ENCODE measurements at places on chromosomes 5 and 9. TPM values are rescaled to one million over a fixed set of nuclear protein-coding genes. Genes with fewer than 3 reads are reported as not detected.

GRK6 gene
- 57.8 TPM for total RNA-seq

ARHGEF37 gene
- 1.8 TPM for total RNA-seq

- no peaks in the 10 kb centered on the region for H3K27me3 ChIP-seq
- H3K36me3 ChIP-seq: no peaks in the 10 kb centered on the region
- no peak overlapping the region for H3K4me3 ChIP-seq
- DNase-seq: no peak
- no peak overlapping the region for H3K27ac ChIP-seq
- H3K4me1 ChIP-seq: no peaks in the 10 kb centered on the region
Measured at GRCh38 chr5:147203213-147203612, 31.6 kb upstream of the STK32A start.

ANKRD34B gene
- 6.3 TPM for total RNA-seq

GRCh38 chr5:135827965-135828781, 6.3 kb upstream of the SLC25A48 start:
- H3K36me3 ChIP-seq: no peaks in the 10 kb centered on the region
- no peak overlapping the region for H3K27ac ChIP-seq
- peaks cover 5% of the 10 kb centered on the region for H3K27me3 ChIP-seq
- H3K4me1 ChIP-seq: no peaks in the 10 kb centered on the region
- DNase-seq: no peak
- H3K4me3 ChIP-seq: no peak overlapping the region

TMC1 gene
- 0.95 TPM for total RNA-seq

DNA sequence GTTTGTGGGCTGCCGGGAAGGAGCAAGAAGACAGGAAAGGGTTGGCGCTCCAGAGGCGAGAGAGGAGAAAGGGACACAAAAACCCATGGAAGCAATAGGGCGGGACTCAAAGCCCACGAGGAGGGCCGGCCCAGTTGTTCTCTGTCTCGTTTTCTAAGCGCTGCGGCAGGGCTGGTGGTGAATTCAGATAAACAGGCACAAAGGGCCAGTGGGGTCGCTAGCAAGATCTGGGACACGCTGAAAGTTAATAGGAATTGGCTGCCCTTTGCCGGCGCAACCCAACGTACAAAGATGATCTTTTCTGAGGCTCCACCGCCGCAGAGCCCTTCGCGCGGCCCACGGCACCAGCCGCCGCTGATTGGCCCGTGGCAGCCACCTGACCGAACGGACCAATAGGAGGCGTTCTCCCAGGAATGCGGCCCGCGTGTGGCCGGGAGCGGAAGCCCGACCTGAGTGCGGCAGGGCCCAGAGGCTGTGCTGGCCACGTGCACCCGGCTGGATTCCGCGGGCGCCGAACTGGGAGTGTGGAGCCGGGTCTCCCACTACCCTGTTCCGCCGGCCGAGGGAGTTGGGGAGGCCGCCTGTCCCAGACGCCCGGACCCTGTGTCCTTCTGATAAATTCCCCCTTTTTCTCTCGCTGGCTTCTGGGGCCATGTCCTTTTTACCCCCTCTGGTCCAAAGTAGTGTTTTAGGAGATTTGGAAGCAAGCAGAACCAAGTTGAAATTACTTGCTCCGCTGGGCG, 16.8 kb upstream of the NSD1 start:
- no peak overlapping the region for H3K4me3 ChIP-seq
- peak overlapping the region; percentile 3 for H3K27ac ChIP-seq
- no peaks in the 10 kb centered on the region for H3K36me3 ChIP-seq
- H3K27me3 ChIP-seq: no peaks in the 10 kb centered on the region
- peak; percentile 94 for DNase-seq

DNA sequence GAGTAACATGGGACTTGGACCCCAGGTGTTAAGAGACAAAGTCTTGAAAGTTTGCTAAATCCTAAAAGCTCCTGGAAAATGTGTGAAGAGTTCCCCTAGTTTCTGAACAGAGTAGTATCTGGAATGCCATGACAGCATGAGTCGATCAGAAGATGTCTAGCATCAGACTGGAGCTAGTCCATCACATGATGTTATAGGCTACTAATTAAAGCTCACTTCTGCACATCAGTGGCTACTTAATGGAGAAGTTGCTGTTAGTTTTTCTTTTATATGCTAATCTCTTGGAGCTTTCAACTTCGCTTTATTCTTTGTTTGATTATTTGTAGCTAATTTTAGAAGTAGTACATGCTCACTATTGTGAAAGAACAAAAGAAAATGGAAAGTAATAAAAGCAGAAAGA, 471.3 kb upstream of the KLF4 start:
- no peak overlapping the region for H3K4me3 ChIP-seq
- no peaks in the 10 kb centered on the region for H3K27me3 ChIP-seq
- H3K36me3 ChIP-seq: no peaks in the 10 kb centered on the region

- no peak for DNase-seq
- H3K27ac ChIP-seq: no peak overlapping the region
- no peaks in the 10 kb centered on the region for H3K4me1 ChIP-seq
- no peak overlapping the region for H3K4me3 ChIP-seq
- no peaks in the 10 kb centered on the region for H3K36me3 ChIP-seq
Measured at GRCh38 chr5:177980743-177981151, 15.3 kb downstream of the PROP1 start.

- no peak overlapping the region for H3K27ac ChIP-seq
- H3K36me3 ChIP-seq: peaks cover 25% of the 10 kb centered on the region
- H3K27me3 ChIP-seq: no peaks in the 10 kb centered on the region
- H3K4me1 ChIP-seq: peaks cover 1% of the 10 kb centered on the region
- peak; percentile 39 for DNase-seq
Measured at GRCh38 chr5:149552553-149553160, 1.4 kb upstream of the CSNK1A1 start.

All from H1 (cell line).